GM23338 (cell line): ENCODE measurements at places on chromosomes 1 and 21.

GRCh38 chr1:51313961-51314777 lies 16.2 kb downstream of the TTC39A start:
- no peak for DNase-seq

- no peak for DNase-seq
Measured at GRCh38 chr21:29334717-29335428, 36.2 kb downstream of the BACH1 start.

GRCh38 chr1:43350976-43351375 lies 7.8 kb upstream of the CDC20 start:
- DNase-seq: no peak

DNA sequence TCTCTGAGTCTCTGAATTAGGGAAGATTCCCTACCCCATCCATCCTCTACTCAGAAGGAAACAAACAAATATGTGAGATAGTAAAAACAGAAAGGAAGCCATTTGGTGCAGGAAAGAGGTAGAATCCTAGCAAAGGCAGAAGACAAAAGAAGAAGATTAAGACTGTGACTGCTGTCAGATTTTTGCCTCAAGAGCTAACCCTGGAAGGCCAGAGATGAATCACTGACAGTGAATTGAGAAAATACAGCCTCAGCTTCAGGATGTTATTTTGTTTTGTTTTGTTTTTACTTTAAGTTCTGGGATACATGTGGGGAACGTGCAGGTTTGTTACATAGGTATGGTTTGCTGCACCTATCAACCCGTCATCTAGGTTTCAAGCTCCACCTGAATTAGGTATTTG lies 31.7 kb downstream of the DSTYK start:
- no peak for DNase-seq

DNA sequence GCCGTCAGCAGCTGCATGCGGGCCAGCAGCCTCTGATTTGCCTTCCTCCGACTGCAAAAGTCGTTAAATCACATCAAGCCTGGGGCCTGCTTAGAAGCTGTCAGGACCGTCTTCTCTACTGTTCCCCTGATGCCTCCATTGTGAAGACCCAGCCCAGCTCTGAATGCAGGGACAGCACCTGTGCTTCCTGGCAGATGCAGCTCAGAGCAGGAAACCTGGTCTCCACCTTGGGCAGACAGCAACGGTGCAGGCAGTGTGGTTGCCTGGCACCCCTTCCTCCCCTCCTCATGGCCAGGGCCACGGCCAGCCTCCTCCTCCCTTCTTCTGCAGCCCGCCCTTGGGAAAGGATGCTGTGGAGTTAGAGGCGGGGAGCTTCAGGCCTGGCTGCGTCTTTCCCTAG lies 92.3 kb upstream of the COL6A1 start:
- no peak for DNase-seq

- DNase-seq: peak; percentile 89
Measured at GRCh38 chr1:183227422-183228346, 41.6 kb downstream of the LAMC2 start.

DNA sequence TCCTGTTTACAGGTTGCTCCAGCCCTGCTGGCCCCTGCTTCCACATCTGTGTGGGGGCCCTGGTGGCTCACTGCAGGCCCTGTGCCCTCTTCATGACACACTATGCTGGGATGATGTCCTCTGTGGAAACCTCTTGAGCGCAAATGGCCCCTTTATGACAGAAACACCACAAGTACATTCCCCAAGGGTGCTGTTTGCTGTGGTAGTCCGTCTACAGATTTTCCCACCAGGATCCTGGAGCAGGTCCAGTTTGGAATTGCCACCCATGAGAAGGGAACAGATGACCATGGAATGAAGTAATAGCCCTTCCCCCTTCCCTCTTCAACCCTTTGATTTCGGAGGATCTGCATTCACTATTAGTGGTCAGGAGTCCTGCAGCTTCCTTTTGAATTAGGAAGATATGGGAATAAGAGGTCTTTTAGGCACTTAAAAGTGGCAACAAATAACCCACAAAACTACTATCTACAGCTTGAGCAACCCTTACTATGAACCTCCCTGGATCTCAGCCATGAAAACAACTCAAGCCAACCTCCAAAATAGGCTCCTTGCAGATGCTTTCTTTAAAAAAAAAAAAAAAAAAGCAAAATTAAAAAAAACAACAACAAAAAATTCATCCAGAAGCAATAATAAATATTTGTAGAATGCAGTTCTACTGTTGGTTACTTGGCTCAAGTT lies 121.9 kb upstream of the TSPAN2 start:
- DNase-seq: no peak
